ENCODE measurements at places on chromosomes 3 and 15.

GRCh38 chr3:108394016-108394415 is 97.7 kb downstream of the HHLA2 start:
- no peak for DNase-seq

- DNase-seq = no peak
Measured at GRCh38 chr3:171135549-171135948, 109.0 kb upstream of the SLC2A2 start.

- DNase-seq = no peak
Measured at GRCh38 chr15:57323806-57324589, 52.3 kb upstream of the CGNL1 start.

GRCh38 chr15:47963265-47963664 is 157.5 kb upstream of the SLC24A5 start:
- no peak for DNase-seq

GRCh38 chr3:32121137-32121536 is 14.7 kb downstream of the GPD1L start:
- DNase-seq = no peak

- DNase-seq = no peak
Measured at GRCh38 chr15:73172508-73172907, 120.2 kb downstream of the NEO1 start.

Measured in central memory CD4-positive, alpha-beta T cell (primary cell).